ENCODE measurements at places on chromosomes 6 and 20.

DNA sequence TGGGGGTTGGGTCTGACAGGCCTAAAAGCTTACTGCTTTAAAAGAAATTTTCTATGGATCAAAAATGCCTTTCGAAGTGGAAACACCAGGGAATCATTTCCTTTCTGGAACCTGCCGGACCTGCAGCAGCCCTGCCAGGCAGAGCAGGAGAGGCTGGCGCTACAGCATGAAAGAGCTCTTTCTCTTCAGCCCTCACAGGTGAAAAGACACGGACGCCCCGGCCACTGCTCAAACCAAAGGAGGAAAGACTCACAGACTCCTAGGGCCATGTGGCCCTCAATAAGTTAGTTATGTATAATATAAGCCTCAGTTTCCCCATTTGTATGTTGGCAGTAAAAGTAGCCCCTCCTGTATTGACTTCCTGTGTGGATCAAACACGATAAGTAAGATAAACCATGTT, 8.3 kb downstream of the SCML4 start:
- DNase-seq: no peak

GRCh38 chr20:45402946-45403345, 5.1 kb upstream of the DBNDD2 start:
- no peak for DNase-seq

DNA sequence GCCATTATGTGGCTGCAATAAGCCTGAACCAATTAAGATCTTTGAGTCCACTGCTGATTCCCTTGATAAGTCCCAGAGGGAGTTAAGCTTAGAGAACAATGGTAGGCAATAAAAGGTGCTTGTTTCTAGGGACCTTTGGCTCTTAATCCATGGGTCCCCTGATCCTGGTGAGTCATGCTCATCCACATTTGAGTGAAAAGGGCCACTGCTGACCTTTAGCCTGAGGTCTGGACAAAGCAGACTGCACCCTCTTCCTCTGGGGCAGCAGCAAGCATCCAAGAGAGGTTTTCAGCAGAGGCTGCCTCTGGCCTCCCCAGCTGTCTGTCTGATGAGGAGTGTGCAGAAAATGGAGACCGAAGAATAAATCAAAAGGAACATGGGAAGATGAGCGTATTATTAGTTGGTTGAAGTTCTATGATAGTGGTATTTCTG, 16.1 kb upstream of the SCGN start:
- no peak for DNase-seq

GRCh38 chr6:78577585-78577984, 289.8 kb upstream of the IRAK1BP1 start:
- DNase-seq: no peak

- no peak for DNase-seq
These were observed 53.2 kb upstream of the NKX2-4 start for GRCh38 chr20:21450572-21450971.

DNA sequence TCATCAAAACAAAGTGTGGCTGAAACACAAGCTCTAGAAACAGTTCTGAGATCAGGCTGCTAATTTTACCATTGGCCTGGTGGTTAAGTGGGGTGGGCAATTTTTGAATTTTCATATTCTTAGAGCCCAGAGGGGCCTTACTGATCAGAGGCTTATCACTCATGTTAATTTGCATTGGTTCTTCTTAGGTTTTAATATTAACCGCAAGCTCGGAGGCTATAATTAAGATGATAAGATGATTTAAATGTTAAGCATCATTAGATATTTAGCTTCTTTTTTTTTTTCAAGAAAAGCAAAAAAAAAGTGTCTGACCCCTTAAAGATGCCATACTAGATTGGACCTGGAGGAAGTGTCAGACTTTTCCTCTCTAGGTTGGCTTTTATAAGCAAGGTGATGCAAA, 8.4 kb upstream of the POPDC3 start:
- DNase-seq: no peak

DNA sequence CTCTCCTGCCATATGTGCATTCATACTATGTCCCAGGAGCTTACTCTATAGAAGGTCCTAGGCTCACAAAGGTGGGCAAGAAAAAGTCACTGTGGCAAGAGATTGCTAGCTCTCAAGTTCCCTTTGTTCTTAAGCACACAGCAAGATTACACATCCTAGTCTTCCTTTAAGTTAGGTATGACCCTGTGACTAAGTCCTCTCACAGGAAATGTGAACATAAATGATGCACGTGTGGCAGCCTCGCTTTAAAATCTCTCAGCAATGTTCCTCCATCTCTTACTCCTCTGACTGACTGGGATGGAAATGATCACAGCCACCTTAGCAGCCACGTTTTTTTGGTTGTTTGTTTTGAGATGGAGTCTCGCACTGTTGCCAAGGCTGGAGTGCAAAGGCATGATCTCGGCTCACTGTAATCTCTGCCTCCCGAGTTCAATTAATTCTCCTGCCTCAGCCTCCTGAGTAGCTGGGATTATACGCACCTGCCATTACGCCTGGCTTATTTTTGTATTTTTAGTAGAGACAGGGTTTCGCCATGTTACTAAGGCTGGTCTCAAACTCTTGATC, 35.7 kb upstream of the HAO1 start:
- DNase-seq: no peak

DNA sequence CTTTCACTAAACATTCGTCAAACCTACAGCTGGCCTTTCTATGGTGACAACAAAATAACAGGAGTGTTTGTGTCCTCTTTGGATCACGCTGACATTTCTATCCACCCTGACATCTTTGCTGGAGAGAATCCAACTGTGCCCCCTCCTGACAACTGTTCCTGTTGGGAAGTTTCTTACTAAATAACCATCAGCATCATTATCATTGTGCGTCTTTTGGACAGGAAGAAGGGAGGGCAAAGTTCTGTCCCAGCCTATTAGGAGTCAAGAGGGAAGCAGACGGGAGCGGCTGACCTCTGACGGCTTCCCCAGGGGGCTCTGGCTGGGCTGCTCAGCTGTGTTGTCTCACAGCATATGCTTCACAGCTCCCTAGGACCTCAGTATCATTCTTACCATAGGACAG, 195.9 kb upstream of the SULF2 start:
- DNase-seq: no peak

DNA sequence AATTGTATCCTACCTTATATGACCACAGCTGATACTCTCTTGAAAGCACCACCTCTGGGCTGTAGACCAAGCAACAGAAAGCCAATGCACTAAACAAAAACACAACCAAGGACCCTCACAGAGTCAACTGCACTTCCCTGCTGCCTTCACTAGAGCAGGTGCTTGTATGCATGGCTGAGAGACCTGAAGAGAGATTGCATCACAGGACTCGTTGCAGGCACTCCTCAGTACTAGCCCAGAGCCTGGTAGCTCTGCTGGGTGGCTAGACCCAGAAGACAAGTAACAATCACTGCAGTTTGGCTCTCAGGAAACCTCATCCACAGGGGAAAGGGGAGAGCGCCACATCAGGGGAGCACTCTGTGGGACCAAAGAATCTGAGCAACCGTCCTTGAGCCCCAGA, 521.6 kb upstream of the IMPG1 start:
- DNase-seq: no peak

DNA sequence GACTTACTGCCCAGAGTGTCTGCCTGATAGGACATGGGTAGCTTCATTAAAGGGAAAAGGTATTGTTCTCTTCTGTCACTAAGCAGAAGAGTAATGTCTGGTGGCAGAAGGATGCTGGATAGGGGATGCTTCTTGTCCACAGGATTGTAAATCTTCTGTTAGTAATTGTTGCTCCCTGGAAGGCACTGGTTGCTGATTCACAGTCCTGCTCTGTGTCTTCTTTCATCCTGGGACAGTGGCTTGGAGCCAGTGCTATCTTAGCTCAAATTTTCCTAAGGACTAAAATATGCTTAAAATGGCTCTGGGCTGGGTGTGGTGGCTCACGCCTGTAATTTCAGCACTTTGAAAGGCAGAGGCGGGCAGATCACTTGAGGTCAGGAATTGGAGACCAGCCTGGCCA, 48.0 kb downstream of the SYTL3 start:
- no peak for DNase-seq

DNA sequence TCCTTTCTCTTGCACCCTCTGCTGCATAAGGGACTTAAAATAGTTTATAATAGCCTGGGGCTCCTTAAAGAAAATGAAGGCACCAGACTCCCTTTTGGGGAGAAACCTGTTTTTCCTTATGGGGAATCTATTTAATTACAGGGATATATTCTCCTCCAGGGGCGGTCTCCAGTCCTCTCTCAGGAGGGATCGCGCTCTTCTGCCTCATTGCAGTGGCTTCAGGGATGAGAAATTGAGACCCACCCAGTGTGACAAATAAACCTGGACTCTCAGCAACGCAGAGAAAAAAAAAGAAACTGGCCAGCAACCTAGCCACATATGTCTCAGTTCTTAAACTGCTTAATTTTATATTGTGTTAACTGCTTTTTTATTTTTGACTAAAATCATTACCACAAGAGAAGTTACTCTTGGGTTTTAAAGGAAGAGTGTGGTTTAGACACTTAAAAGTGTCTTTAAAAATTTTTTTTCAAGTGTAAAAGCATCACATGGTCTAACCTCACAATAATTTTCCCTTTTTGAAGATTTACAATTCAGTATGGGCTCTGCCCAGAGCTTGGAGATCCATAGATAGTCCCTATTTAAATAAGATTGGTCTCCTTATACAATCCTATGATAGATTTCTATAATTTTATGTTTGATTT, 11.7 kb upstream of the GOPC start:
- no peak for DNase-seq

- no peak for DNase-seq
These were observed 14.4 kb downstream of the NT5E start for GRCh38 chr6:85464260-85464644.

Measured in GM12864 (cell line).